ENCODE measurements at places on chromosomes 6 and 20.

GRCh38 chr20:18154342-18154741 lies 16.7 kb downstream of the KAT14 start:
- DNase-seq = no peak

- no peak for DNase-seq
These were observed 18.6 kb downstream of the DSE start for GRCh38 chr6:116389357-116389756.

- DNase-seq = no peak
These were observed 13.4 kb downstream of the COL9A3 start for GRCh38 chr20:62830251-62830650.

GRCh38 chr20:51359947-51360346 lies 182.6 kb downstream of the NFATC2 start:
- no peak for DNase-seq

- DNase-seq = peak; percentile 75
These were observed 1.4 kb downstream of the TFEB start for GRCh38 chr6:41733707-41734665.

- no peak for DNase-seq
These were observed 6.0 kb downstream of the NOX3 start for GRCh38 chr6:155449450-155450239.

- no peak for DNase-seq
These were observed 59.4 kb upstream of the PRELID3B start for GRCh38 chr20:59101961-59102360.

- DNase-seq = no peak
These were observed 21.8 kb downstream of the SYNDIG1 start for GRCh38 chr20:24491041-24491756.
